Stimulated activated effector memory CD8-positive, alpha-beta T cell treated with anti-CD3 and anti-CD28 coated beads, Interleukin-12 subunit alpha, Interleukin-12 subunit beta, amount 100 ng/mL, for 72 hours (primary cell): ENCODE measurements at places on chromosomes 12 and 14.

DNA sequence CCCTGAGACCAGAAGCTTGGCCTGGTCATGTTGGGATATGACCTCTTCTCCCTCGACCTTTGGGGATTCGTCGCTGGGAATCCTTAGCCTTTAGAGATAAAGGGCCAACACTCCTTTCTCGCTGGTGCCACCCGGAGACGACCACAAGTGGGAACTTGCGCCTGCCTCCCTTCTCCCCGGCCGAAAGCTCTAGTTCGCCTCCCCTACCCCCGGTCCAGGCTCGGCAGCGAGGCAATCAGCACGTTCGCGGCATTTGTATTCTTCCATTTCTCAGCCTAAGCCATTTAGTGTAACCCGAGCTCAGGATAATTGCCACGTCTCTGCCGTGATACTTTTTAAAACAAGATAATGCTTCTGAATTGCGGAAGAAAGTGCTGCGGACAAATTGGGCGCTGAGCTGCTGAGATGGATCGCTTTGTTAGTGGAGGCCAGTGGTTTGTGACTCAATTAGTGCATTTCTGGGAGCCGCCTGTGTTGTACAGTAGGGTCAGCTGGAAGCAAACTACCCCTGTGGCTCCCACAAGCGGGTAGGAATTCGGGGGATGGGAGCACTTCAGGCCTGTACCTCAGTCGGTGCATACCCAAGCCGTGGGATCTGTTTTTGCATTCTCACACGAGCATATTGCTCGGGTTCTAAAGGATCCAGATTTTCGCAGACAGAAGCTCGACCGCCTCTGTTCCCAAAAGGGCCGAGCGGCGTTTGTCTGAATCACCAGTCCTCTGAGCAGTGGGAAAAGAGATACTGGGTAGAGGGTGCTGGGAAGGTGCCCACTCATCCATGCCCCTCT is 6.8 kb upstream of the SIX1 start:
- DNase-seq: no peak

GRCh38 chr12:54215989-54216796 is 27.4 kb upstream of the SMUG1 start:
- DNase-seq: peak; percentile 61

GRCh38 chr12:4286771-4287317 is 13.3 kb downstream of the CCND2 start:
- no peak for DNase-seq

GRCh38 chr12:42143452-42144157 is 1.1 kb downstream of the GXYLT1 start:
- no peak for DNase-seq

GRCh38 chr14:101040538-101041442 is 137.3 kb upstream of the RTL1 start:
- no peak for DNase-seq

DNA sequence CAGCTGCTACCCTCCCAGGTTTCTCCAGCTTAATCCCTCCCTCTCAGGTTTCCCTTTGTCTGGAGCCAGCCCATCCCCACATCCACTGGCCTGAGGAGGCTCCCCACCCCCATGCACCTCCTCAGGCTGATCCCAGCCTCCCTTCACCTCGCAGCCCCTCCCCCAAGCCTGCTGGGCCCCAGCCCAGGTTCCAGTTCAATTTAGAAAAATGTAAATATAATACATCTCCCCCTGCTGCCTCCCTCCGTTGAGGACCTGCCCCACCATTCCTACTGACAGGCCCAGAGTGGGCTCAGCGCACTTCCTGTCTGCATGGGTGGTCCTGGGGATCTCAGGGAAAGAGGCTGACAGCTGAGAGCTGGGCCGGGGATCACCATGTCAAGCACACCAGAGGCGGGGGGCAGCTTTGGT is 155.8 kb downstream of the NTF3 start:
- DNase-seq: no peak

- DNase-seq: no peak
Measured at GRCh38 chr14:75081660-75082229, 12.3 kb downstream of the ZC2HC1C start.
